ENCODE measurements at places on chromosomes 5 and 9. TPM values are rescaled to one million over a fixed set of nuclear protein-coding genes. Genes with fewer than 3 reads are reported as not detected.

DNA sequence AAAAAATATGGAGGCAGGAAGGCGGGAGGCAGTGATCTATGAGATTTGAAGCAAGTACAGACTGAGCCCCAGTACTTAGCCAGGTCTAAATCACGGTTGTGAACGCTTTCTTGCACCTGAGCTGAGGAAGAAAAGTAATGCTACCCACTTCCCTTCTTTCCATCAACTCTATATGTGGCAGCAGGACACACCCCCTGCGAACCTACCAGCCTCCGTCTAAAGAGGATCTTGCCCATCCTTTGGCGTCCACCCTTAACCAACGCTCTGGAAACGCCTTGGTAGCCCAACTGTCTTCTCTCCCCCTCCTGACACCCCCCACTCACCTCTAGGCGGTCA is 545 bp downstream of the HMGCS1 start:
- no peak for DNase-seq

- no peak for DNase-seq
These were observed 100.0 kb upstream of the IL6ST start for GRCh38 chr5:56094579-56095361.

DNA sequence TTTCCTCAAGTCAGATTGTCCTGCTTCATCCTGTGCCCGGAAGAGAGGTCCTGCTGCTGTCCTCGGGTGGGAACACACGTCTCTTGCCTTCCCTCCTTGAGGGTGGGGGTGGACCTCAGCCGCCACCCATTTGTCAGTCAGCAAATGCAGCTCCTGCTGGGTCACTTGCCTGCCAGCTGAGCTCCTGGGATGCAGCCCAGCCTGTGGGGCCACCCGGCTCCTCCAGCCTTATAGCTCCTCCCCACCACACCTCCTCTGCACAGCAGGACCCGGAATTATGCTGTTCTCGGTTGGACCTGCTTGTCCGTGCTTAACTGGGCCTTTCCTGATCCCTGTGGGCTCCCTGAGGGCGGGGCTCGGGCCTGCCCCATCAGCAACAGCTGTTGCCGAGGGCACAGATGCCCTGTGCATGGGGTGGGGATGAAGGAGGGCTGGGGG is 52.7 kb downstream of the RXRA start:
- DNase-seq: no peak

GRCh38 chr5:14497311-14497710 is 84.3 kb upstream of the OTULINL start:
- DNase-seq: no peak

DNA sequence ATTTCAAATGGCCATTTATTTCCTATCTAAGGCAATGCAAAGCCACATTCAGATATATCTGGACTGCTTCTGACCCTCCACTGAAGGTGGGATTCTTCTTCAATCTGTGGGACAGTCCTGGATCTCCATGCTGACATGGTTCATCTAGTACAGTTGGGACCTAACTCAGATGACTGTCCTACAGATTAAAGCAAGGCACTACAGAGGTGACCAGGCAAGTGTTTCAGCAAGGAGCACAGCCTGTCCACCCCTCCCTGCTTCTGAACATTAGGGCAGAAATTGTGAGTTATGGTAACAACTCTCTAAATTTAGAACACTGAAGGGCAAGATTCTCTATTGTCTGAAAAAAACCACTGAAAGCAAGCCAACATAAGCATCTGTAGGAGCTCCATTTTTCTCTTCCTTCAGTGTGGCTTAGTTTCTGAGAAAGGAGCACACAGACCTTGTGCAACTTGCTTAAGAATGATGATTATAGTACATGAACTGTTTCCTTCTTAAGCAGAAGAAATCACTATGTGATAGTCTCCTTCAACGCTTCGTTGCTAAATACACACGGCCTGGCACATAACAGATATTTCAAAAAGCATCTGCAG is 62.9 kb upstream of the BARX1 start:
- DNase-seq: no peak

DNA sequence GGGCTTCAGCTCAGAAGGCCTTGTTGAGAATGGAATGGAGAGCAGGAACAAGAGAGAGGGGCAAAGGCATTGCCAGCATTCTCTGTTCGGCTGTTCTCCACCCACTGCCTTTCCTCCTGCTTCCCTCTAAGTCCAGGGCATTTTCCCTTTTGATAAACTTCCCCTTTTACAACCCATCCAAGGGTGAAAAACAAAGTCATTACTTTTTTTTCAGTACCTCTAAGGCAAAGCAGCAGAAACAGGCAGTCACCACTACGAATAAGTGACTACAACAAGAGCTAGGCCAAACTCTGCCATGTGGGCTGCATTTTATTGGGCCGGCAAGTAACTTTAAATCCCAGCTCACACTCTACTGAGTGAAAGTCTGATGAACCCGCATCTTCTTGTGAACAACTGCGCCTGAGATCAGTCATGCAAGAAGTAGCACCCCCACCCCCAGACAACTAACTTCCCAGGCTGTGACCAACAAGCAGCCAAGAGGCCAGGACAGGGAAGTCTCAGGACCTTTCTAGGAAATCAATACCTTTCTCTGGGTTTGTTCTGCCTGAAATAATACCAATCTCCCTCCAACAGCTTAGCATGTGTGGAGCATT is 13.1 kb downstream of the IL7R start:
- no peak for DNase-seq

- DNase-seq: no peak
These were observed 1.8 kb upstream of the MACROH2A1 start for GRCh38 chr5:135400866-135401265.

GRCh38 chr5:42963412-42963811 is 76.7 kb downstream of the ANXA2R start:
- no peak for DNase-seq

DNA sequence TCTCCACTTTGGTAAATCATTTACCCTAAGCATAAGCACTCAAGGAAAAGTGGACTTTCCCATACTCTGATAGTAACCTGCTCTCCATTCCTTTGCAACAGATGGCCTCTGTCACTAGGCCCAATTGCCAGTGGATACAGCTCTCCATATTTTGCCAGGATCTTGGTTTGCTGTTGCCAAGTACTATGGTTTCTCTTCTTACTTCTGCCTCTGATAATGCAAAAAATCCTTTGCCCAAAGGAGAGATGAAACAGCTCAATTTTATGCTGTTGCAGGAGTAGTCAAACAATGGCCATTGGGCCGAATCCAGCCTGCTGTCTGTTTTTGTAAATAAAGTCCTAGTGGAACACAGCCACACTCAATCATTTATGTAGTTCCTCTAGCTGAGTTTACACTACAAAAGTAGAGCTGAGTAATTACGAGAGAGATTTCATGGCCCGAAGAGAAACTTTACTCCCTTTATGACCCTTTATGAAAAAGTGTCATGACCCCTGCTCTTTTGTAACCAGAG is 92.5 kb downstream of the HTR4 start:
- peak; percentile 21 for DNase-seq

DNA sequence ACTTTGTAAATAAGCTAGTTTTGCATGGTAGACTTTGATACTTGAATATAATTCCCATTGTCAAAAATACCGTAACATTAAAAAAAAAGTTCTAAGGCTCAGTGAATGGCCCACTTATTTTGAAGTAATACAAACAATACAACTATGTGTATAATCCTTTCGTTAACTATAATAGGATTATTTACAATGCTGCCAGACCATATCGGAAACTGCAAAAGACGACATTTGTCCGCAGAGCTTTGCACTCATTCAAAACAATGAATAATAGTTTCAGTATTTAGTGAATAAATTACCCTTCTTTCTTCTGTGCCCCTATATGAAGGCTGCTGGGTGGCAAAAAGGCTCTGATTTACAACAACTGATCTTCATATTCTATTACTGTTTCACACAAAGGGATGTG is 121.8 kb downstream of the DROSHA start:
- no peak for DNase-seq

DNA sequence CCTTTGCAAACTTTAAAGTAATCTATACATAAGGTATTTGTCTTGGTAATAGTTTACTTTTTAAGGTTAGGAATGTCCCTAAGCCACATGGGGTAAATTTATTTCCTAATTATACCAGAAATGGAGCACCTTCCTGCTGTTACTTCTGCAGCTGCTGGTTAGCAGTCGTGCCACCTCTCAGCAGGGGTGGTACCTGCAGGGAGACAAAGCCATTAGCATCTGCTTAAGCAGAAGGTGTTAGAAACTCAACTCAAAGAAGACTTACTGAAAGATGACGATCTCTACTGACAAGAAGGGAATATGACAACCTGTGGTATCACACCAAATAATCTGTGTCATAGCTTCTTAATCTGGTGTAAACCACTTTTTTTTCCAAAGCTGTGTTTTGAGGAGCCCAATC is 173.7 kb downstream of the BRINP1 start:
- no peak for DNase-seq

NELFB gene
- polyA plus RNA-seq: 65.4 TPM

- no peak for DNase-seq
These were observed 25.4 kb upstream of the ALDOB start for GRCh38 chr9:101460965-101461364.

DNA sequence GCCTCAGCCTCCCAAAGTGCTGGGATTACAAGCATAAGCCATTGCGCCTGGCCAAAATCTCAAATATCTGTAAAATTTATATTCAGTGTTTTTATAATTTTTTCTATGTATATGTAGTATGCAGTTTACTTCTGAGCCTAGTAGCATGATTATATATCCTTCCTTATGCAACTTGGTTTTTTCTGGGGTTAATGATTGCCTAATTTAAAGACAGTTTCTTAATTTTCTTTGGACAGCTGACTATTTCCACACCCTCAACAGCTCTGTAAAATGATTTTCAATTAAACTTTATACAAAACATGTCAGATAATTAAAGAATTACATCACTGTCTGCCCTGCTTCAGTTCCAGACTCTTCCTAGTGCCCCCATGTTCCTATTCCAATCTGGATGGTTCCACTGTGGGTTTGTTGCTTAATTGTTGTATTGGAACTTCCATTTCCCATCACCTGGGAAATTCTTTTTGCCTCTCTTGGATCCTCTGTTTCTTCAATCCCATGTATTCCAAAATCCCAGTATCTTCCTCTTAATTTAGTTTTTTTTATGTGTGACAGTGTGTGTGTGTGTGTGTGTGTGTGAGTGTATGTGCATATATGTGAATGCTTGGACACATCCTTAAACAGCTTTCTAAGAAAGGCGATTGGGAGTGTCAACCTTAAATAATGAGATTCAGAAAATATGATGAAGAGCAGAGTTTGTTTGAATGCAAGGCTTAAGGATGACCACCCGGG is 53.2 kb downstream of the C5orf22 start:
- no peak for DNase-seq

DNA sequence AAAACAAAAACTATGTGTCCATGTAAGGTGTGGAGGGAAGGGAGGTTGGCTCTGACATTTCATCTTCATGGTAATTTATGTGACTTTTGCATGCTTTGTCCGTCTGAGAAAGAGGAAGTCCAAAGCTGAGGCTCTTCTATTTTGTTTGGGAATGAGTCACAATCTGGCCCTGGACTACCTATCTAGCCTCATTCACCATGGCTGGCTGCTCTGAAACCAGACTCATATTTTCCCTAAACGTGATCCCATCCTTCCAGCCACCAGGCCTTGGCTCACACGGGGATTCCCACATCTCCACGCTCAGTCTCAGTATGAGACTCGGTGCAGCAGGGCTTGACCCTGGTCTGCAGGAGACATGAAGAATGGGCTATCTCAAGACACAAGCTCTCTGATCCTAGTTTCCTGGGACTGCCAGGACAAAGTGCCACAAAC is 672.8 kb downstream of the ACTL7B start:
- DNase-seq: no peak

GRCh38 chr9:136206602-136207275 is 1.8 kb upstream of the LHX3 start:
- DNase-seq: no peak

- no peak for DNase-seq
These were observed 222.3 kb downstream of the DMRT2 start for GRCh38 chr9:1272488-1272887.

- DNase-seq: no peak
These were observed 82.6 kb downstream of the GALNT10 start for GRCh38 chr5:154273028-154273617.

All from renal pelvis (tissue), 12 donors.